Stimulated activated CD8-positive, alpha-beta memory T cell treated with anti-CD3 and anti-CD28 coated beads, Interleukin-15, amount 100 ng/mL, for 4 hours (primary cell): ENCODE measurements at places on chromosomes 3 and 15.

GRCh38 chr15:25766417-25766816 lies 96.7 kb downstream of the ATP10A start:
- no peak for DNase-seq

DNA sequence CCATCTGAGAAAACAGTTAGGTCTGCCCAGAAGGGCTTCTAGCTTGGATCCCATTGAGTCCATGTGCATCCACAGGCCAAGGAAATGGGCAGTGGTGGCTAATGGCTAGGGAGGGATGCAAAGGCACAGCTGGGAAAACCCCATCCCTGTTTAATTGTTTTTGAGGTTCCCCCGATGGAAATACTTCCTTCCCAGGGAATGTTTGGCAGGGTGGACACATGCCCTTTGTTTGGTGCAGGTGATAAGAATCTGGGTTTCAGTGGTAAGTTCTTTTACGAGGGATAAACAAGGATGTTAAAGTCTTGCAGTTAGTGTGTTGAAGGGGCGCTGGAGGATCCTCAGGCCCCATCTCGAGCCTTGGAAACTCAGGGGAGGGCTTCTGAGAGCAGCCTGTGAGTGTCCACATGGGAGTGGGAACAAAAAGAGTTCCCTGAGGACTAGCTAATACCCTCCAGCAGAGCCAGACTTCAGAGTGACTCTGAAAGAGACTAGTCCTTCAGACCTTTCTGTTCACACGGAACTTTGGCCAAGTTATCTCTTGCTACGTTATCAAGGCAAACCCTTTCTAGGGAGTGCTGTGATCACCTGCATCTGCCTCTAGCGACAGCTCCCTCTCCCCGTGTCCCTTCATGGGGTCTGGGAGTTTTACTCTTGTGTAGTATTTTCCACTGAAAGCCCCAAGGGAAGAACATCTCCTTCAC lies 17.4 kb downstream of the PTPRG start:
- DNase-seq = no peak

DNA sequence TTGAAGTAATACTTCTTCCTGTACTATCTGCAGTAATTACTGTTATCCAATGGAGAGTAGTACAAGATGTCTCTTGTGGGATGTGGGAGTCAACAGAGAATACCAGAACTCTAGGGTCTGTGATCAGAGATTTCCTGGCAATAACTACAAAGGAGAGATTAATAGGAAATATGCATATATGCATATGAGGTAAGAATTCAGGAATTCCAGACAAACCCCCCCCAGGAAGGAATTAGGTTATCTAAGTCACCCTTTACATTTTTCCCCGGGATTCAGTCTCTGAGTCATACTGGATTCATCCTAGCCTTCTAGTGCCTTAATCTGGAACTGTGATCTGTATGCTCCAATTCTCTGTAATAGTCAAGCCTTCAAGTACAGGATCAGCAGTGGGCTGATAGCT lies 49.4 kb downstream of the GTF2E1 start:
- DNase-seq = no peak

- DNase-seq = no peak
Observed at GRCh38 chr3:79490165-79491028, 277.4 kb downstream of the ROBO1 start.

GRCh38 chr3:11638495-11639358 lies 5.0 kb downstream of the VGLL4 start:
- no peak for DNase-seq
